Activated CD4-positive, alpha-beta T cell treated with anti-CD3 and anti-CD28 coated beads, Interleukin-2, amount 50 U/mL, for 1 hour (primary cell): ENCODE measurements at places on chromosomes 11 and 22.

- DNase-seq: no peak
These were observed 1292.6 kb downstream of the LRRC4C start for GRCh38 chr11:40166892-40167291.

GRCh38 chr11:8229299-8230177 lies 34.1 kb downstream of the LMO1 start:
- DNase-seq: no peak

- DNase-seq: no peak
These were observed 17.4 kb downstream of the ARHGAP1 start for GRCh38 chr11:46682773-46683752.

- no peak for DNase-seq
These were observed 55.5 kb downstream of the PAK1 start for GRCh38 chr11:77418155-77418970.

DNA sequence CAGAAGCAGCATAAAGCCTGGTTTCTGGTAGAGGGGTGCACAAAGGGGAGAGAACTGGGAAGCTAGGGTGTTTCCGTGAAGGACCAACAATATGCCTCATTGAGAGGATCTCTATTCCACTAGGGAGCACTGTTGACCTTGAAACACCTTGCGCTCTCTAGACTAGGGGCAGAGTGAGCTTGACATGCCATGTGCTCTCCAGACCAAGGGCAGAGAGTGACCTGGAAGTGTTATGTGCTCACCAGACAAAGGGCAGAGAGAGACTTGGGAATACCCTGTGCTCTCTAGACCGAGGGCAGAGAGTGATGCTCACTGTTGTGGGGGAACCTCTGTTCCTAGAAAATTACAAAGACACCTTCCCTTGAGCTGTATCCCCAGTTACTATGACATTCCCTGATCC lies 15.2 kb upstream of the EI24 start:
- no peak for DNase-seq

DNA sequence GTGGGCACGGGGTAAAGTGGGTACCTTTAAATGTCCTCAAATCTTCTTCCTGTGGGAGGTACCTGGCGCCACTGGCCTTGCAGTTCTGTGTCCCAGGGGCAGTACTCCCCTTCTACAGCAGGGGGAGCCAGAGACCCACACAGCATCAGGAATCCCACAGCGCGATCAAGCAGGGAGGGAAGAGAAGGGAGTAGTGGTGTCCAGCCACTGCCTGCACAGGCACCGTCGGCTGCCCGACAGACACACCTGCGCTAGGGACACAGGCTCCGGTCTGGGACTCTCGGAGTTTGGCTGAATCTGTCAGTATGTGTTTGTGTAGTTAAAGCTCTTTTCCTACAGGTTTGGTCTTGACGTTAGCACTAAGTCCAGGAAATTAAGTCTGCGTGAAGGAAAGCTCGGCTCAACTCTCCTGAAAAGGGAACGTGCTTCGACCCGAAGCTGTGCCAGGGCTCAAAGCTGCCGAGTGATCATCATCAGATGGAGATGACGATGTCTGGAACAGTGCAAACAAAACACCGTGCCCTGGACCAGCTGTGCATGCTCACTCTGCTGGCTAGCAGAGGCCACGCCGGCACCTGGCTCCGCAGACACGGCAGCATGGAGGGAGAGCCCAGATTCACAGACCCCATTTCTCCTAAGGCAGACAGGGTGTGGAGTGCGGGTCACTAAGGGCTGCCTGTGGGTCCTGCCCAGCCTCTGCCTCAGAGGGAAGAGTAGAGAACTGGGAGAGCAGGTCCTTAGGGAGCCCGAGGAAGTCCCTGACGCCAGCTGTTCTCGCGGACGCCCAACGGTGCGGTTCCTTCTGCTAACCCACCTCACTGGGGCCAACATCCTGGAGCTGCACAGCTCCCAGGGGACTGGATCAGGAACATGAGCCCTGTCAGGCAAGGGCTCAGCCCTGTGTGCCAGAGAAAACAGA lies 56.0 kb upstream of the BID start:
- DNase-seq: peak; percentile 80

DNA sequence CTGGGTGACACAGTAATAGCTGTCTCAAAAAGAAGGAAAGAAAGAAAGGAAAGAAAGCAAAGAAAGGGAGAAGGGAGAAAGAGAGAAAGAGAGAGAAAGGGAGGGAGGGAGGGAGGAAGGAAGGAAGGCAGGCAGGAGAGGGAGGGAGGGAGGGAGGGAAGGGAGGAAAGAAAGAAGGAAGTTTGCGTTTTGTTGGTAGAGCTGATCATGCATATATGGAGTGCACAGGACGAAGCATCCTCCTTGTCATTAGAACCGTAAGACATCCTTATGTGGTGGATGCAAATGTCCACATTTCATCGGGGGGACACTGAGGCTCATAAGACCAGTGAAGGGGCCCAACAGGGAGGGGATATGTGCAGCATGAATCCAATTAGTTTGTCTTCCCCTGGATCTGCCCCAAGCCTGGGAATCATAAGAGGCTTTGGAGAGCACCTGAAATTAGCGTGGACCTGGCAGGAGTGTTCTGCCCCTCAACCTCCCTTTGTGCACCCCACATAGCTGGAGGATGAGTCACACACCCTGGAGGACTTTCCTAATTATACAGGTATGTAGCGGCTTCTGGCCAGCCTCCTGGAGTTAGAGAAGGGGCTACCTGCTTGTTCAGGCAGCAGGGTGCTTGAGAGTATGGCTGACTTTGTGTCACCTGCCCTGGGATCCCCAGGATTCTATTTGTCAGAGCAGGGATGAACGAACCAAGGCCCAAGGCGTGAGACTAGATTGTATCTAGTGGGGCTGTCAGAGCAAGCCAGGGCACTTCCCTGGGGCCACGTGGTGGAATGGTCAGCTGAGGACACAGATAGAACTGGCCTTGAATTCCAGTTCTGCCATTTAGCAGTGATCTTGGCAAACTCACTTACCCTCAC lies 119.7 kb upstream of the CD82 start:
- no peak for DNase-seq

- no peak for DNase-seq
These were observed 4.0 kb upstream of the RCOR2 start for GRCh38 chr11:63920939-63921417.

GRCh38 chr11:125257190-125257579 lies 92.6 kb downstream of the PKNOX2 start:
- DNase-seq: no peak

DNA sequence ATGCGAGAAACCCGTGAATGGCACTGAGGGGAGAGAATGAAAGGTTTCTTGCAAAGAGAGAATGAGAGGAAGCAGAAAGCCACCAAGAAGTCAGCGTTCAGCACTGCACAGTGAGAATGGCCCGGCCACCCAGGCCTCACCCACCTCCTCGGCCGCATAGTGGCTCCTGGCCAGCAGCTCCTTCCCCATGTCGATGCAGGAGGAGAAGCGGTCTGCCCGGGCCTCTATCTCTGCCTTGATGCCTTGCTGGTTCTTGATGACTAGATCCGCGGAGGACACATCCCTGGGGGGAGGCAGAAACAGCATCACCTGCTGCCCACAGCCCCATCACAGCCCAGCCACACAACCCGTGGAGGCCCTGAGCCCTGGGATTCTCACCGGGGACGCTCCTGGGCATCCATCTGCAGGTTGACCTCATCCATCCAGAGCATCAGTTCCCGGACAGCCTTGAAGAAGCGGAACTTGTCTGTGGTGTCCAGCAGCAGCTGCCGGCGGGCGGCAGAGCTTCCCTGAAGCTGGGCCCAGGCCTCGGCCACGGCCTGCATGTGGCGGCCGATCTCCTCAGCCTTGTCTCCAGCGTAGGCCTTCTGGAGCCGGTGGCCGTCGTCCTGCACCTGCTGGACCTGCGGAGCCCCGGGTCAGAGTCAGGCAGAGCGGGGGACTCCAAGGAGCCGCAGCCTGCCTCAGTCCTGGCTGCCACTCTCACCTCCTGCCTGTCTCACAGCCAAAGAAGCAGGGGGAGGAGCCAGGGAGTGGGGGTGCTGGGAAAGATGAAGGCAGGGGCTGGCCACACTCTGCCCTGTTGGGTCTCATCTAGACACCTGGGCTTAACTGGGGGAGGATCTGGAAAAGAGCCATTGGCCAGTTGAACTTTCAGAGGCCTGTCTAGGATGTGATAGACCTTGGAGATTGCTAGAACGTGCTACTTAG lies 12.2 kb upstream of the RBM4B start:
- DNase-seq: no peak

DNA sequence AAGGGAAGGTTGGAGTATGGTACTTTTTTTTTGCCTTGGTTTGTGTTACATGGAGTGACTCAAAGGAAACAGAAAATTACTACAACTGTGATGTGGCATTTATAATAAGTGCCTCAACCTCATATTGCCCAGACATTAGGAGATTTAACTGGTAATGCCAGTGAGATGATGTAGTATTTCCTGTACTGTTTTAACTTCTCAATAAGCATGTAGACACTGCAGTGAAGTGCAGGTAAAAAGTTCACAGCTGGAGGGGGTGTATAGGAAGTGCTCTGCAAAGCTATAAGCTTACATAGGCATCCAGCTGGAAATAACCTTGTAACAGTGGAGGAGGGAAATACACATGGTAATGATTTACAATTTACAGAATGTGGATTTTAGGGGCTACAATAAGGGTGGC lies 138.2 kb upstream of the MTMR2 start:
- no peak for DNase-seq

DNA sequence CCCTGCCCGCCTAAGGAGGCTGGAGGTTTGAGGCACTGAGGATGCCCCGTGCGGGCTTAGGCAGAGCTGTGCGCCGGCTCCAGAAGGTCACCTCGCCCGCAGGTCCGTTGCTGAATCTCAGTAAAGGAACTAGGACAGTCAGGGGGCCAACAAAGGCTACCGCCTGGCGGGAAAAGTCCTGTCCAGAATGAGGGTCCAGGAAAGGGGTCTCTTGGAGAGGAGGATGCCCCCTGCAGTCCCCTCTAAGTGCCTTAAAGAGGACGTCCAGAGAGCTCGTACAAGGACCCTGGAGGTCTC lies 548 bp downstream of the PVALB start:
- no peak for DNase-seq

DNA sequence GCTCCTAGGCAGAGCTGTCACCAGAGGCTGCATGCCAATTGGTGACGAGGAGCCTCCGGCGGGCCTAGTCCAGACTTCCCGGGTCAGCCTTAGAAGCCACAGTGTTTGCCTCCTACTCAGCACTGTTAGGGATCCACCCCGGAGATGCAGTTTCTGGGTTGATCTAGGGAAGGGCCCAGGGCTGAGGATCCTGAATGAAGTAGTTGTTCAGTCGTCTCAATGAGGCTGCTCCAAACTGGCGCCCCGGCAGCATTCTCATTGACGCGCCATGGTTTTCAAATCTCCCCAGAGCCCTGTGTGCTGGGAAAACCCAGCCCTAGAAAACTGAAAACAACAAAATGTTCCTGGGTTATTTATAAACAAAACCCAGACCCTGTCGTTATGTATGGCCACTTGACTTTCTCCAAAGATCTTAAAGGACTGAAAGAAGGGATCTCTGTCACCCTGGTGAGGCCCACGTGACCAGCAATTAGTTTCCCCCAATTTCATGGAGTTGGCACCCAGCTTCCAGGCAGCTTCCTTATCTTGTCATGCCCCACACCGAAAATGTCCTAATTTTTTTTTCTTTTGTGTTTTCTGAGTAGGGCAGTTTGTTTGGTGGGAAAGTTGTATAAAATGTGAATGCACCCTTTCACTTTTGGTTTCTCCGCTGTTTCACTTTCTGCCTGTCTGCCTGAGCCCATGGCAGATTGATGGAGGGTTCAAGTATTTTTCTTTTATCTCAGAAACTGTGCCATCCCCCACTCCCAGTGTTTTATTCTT lies 2.0 kb upstream of the EHD1 start:
- no peak for DNase-seq

DNA sequence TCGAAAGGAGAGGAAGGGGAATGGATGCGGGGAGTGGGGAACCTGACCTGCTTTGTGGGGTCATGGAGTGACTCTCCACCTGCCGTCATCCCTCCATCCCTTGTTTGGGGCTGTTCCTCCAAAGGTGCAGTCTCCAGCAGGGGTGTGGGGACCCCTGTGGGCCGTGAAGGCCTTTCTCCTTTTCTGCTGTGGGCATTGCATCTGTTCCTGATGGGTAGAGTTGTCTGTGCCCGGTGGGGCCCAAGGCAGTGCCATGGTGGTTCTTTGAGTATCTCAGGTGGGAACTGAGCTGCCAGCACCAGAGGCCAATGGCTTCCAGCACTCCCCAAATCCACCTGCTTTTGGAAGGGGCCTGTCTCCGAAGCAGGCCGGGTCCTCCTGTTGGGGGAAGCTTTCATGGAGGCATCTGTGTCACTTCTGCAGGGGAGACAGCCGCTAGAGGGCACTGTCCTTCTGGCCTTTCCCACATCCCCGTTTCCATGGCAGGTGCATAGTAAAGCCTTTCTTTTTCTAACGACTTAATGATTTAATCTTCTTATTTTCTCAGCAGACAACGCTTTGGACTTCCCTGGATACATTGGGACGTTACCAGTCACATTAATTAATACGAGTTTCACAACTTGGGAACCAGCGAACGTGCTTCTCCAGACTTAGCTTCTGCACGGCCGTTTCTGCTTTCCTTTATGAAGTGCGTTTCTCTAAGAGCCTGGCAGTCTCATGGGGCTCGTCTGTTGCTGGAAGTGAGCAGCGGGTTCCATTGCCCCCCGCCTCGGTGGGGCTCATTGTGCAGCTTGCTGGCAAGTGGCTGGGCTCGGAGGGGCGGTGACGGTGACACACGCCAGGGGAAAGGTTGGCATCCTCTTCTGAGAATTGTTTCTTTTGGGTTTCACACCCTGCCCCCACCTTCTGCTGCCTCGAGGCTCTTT lies 57.1 kb downstream of the PARVB start:
- peak; percentile 74 for DNase-seq

- DNase-seq: no peak
These were observed 8.4 kb downstream of the CYTH4 start for GRCh38 chr22:37290737-37291136.

- no peak for DNase-seq
These were observed 76.9 kb downstream of the PIWIL3 start for GRCh38 chr22:24697621-24698082.

DNA sequence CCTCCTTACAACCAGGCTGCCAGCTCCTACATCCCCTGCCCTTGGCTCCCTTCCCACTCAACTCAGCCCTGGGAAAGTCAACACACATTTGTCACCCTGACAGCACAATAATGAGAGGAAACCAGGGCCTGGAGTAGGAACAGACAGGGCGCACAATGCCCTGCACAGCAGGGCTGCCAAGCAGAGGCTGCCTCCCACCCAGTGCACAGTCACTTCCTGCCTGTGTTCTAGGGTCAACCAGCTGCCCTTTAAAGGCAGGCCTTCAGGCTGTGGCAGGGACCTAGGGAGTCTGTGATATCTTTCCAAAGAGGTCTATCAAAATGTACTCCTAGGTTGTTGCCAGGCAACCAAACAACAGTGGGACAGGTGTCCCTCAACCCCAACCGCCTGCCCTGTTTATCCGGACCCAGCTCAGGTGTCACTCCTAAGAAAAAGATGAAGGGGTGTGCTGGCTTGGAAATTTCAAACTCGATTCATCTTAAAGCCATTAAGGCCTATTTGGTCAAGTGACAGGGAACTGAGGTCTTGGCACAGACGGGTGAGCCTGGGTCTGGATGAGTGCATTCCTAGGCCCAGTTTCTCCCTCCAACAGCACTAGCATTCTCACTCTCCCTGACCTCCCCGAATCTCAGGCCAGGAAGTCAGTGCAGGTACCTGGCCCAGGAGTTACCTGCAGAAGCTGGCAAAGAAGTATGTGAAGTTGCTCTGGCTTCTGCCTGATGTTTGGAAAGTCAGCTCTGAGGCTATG lies 110.3 kb upstream of the PITPNB start:
- no peak for DNase-seq

- no peak for DNase-seq
These were observed 329.5 kb downstream of the SOX6 start for GRCh38 chr11:16026849-16027248.
